ENCODE measurements at places on chromosomes 13 and 19. TPM values are rescaled to one million over a fixed set of nuclear protein-coding genes. Genes with fewer than 3 reads are reported as not detected.

FXYD7 gene
- polyA plus RNA-seq, result 0.81 TPM

KLK14 gene
- not detected for polyA plus RNA-seq

ZNF284 gene
- 9.9 TPM for polyA plus RNA-seq

ZNF565 gene
- 7.9 TPM for polyA plus RNA-seq

PEG3 gene
- polyA plus RNA-seq, result 46.4 TPM

ANO8 gene
- 9.9 TPM for polyA plus RNA-seq

ZNF492 gene
- polyA plus RNA-seq, result 3.1 TPM

GRK1 gene
- 1.1 TPM for polyA plus RNA-seq

PPP1R12C gene
- polyA plus RNA-seq, result 55.1 TPM

CCDC97 gene
- 36.9 TPM for polyA plus RNA-seq

ZSCAN18 gene
- 78.7 TPM for polyA plus RNA-seq

SIGLEC7 gene
- polyA plus RNA-seq, result 0.78 TPM

FAM83E gene
- polyA plus RNA-seq, result 4.7 TPM

C19orf67 gene
- 0.19 TPM for polyA plus RNA-seq

PEAK3 gene
- polyA plus RNA-seq, result 0.20 TPM

HSH2D gene
- polyA plus RNA-seq, result 1.8 TPM

GFY gene
- polyA plus RNA-seq, result not detected

FKBP8 gene
- polyA plus RNA-seq, result 191 TPM
